ENCODE measurements at places on chromosomes 6 and 20. TPM values are rescaled to one million over a fixed set of nuclear protein-coding genes. Genes with fewer than 3 reads are reported as not detected.

DNA sequence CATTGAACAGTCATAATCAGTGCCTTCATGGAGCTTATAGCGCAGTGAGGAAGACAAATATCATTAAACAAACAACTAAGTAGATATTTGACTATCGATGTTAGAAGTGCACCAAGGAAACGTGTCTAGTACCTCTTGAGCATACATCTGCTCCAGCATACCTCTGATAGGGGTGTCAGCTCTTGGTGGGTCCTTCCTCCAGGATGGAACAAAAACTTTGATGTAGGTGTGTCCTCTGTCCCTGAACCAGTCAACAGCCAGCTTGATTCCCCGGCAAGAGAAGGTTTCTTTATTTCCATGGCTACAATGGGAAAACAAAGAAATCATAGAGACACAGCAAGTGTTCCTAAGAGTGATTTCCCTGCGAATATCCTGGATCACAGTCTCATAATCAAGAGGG, 23.1 kb downstream of the ZC3H12D start:
- H3K36me3 ChIP-seq, result no peaks in the 10 kb centered on the region
- H3K27me3 ChIP-seq, result no peaks in the 10 kb centered on the region
- no peaks in the 10 kb centered on the region for H3K4me1 ChIP-seq
- H3K27ac ChIP-seq, result no peak overlapping the region

GRCh38 chr6:105087571-105088211, 92.1 kb downstream of the POPDC3 start:
- no peaks in the 10 kb centered on the region for H3K36me3 ChIP-seq
- no peak overlapping the region for H3K4me3 ChIP-seq
- no peak overlapping the region for H3K27ac ChIP-seq

GRCh38 chr6:11008821-11009220, 35.3 kb downstream of the ELOVL2 start:
- no peaks in the 10 kb centered on the region for H3K27me3 ChIP-seq
- H3K4me3 ChIP-seq, result no peak overlapping the region
- no peak for DNase-seq
- no peak overlapping the region for H3K27ac ChIP-seq
- H3K4me1 ChIP-seq, result peaks cover 8% of the 10 kb centered on the region

DNA sequence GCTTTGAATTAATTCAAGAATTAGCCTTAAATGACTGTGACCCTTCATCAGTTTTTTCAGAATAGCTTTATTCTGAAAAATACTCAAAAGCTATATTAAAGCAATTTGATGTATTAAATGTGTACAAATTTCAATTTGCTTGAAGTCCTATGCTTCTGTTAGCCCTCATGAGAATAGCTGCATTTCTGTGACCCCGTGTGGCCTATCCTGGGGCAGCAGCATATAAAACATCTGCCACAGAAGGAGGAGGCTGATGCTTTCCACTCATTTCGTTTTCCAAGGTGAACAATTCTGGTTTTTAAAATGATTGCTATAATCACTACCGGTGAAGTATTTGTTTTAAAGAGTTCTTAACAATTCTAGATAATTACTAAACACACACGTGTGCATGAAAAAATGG, 360.3 kb downstream of the BTBD9 start:
- H3K4me3 ChIP-seq, result no peak overlapping the region
- H3K27me3 ChIP-seq, result no peaks in the 10 kb centered on the region
- H3K36me3 ChIP-seq, result no peaks in the 10 kb centered on the region
- H3K27ac ChIP-seq, result no peak overlapping the region
- peaks cover 5% of the 10 kb centered on the region for H3K4me1 ChIP-seq
- DNase-seq, result no peak

DNA sequence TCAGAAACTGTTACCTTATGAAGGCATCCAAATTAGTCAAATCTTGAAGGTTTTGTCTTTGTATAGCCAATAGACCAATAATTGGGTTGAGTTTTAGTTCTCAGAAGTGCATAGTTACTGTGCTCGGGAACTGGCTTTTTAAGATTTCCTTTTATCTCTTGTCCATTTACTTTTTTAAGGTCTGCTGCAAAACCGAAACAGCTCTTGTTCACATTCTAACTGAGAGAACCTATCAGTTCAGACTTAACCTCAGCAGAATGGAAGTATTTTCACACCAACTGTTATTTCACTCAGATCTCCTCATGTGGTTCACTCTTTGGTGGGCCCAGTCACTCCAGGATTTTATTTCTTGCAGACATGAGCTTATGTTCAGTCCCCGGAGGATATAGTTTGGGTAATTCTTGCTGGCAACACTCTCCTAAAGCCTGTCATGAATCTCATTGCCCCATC, 55.5 kb downstream of the TPBG start:
- no peak overlapping the region for H3K27ac ChIP-seq
- no peaks in the 10 kb centered on the region for H3K36me3 ChIP-seq

- H3K27me3 ChIP-seq, result no peaks in the 10 kb centered on the region
- no peak overlapping the region for H3K27ac ChIP-seq
- no peaks in the 10 kb centered on the region for H3K4me1 ChIP-seq
- DNase-seq, result no peak
- no peak overlapping the region for H3K4me3 ChIP-seq
- peaks cover 19% of the 10 kb centered on the region for H3K36me3 ChIP-seq
Measured at GRCh38 chr20:48958743-48959142, 37.2 kb downstream of the ARFGEF2 start.

DNA sequence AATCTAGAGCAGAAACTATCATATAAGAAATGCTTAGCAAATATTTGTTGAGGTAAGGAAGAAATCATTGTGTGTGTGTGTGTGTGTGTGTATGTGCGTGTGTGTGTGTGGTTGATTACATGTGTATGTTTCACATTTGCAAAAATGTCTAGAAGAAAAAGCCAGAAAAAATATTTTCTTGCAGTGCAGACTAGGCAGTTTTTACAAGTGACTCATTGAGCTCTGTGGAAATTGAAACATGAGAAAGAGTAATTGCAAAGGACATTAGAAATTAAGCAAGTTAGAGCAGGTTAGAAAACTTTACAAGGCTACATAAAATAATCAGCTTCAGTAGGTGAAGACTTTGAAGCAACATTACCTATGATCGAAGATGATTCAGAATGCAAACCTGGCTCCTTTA, 669.0 kb upstream of the EYS start:
- no peaks in the 10 kb centered on the region for H3K36me3 ChIP-seq
- no peaks in the 10 kb centered on the region for H3K4me1 ChIP-seq
- no peak overlapping the region for H3K4me3 ChIP-seq
- DNase-seq, result no peak
- H3K27me3 ChIP-seq, result no peaks in the 10 kb centered on the region

GRCh38 chr6:54132587-54132986, 21.3 kb downstream of the MLIP start:
- no peaks in the 10 kb centered on the region for H3K36me3 ChIP-seq
- no peak overlapping the region for H3K27ac ChIP-seq
- no peaks in the 10 kb centered on the region for H3K27me3 ChIP-seq

DNA sequence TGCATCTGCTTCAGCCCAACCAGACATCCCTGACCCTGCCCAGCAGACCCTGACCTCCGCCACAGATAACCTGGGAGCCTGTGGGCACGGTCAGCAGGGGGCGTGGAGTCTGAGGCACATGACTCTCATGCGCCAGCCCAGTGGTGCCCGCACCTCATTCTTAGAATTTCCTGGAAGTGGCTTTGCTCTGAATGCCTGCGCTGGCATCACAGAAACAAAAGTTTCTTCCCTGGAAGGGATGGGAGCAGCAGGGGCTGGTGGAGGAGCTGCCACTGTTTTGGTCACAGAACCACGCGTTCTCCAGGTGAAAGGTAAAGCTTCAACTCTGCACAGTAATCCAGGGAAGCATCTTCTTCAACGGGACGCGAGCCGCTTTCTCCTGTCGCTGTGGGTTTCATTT, 67.9 kb upstream of the DUSP22 start:
- H3K4me1 ChIP-seq, result no peaks in the 10 kb centered on the region
- H3K36me3 ChIP-seq, result no peaks in the 10 kb centered on the region
- DNase-seq, result no peak
- H3K27me3 ChIP-seq, result no peaks in the 10 kb centered on the region
- no peak overlapping the region for H3K4me3 ChIP-seq

DNA sequence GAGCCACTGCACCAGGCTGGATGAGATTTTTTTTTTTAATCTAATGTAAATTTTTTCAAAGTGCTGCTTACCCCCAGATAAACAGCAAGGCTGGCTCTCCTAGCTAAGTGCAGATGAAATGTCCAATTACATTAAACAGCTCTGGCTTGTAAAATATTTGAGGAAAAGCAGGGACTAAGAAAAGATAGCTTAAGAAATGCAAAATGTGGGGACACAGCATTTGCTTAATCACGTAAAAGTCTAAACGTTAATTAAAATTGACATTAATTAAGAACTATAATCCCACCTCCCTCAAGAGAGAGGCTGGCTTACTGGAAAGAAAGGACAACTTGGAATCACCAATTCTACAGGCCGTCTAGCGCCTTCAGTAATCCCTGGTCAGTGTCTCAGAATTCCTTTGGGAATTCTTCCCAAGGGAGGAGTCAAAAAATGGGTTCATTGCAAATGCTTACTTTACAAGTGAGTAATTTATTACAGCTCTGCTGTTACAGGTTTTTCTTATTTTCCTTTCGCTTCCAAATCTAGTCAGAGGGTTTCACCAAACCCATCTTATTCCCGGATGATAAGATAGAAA, 13.6 kb upstream of the MARCKS start:
- no peak for DNase-seq
- H3K27ac ChIP-seq, result no peak overlapping the region
- no peak overlapping the region for H3K4me3 ChIP-seq
- H3K27me3 ChIP-seq, result no peaks in the 10 kb centered on the region
- no peaks in the 10 kb centered on the region for H3K4me1 ChIP-seq

- no peak for DNase-seq
- no peaks in the 10 kb centered on the region for H3K27me3 ChIP-seq
- no peak overlapping the region for H3K4me3 ChIP-seq
- H3K36me3 ChIP-seq, result no peaks in the 10 kb centered on the region
- no peak overlapping the region for H3K27ac ChIP-seq
- peaks cover 5% of the 10 kb centered on the region for H3K4me1 ChIP-seq
Measured at GRCh38 chr6:7035837-7036249, 71.9 kb upstream of the RREB1 start.

- peaks cover 9% of the 10 kb centered on the region for H3K4me1 ChIP-seq
- peak; percentile 95 for DNase-seq
- peaks cover 10% of the 10 kb centered on the region for H3K36me3 ChIP-seq
Measured at GRCh38 chr20:63894358-63895201, at the start of gene DNAJC5. Gene DNAJC5 (plus strand): TSS chr20:63895126. CDS start chr20:63928346, 33,220 bp downstream.

DNA sequence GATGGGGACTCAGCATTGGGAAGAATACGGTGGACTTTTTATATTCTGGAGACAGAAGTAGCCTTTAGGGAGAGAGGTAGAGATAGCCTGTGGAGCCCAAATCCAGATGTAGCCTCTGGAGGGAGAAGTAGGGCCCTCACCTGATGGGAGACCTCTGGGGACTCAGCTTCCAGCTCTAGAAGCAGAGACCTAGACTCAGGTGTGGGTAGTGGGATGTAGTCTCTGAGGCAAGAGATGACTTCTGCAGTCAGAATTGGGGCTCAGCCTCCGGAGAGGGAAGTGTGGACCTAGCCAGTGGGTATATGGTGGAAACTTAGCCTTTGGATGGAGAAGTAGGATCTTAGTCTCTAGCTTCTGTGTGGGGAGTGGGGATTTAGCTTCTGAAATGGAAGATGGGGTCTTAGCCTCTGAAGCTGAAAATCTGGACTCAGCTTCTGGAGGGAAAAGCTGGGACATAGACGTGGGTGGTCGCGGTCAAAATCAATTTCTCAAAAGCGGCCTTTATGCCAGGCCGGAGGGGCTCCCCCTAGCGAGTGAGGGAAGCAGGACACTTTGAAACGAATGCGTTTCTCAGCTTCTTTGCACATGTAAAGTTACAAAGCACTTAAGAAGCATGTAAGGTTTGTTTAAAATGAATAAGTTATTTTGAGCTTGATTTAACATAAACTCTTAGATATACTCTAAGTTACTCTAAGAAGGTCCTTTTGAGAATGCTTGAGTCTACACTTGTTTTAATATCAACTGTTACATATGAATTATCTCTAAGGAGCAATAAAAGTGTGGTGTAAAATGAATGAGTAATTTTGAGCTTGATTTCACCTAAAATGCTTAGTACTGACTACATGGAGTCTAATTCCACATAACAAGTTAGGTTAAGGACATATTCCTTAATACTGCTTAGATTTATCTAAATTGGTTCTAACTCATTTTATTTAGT, 12.9 kb upstream of the ZNF343 start:
- peak; percentile 68 for DNase-seq
- no peaks in the 10 kb centered on the region for H3K27me3 ChIP-seq
- H3K4me1 ChIP-seq, result peaks cover 2% of the 10 kb centered on the region

- H3K27ac ChIP-seq, result peak overlapping the region; percentile 99
- H3K4me1 ChIP-seq, result peaks cover 7% of the 10 kb centered on the region
- DNase-seq, result peak; percentile 38
- H3K27me3 ChIP-seq, result no peaks in the 10 kb centered on the region
- peak overlapping the region; percentile 93 for H3K4me3 ChIP-seq
- peaks cover 13% of the 10 kb centered on the region for H3K36me3 ChIP-seq
Measured at GRCh38 chr6:159727717-159728445, 575 bp downstream of the WTAP start.

DNA sequence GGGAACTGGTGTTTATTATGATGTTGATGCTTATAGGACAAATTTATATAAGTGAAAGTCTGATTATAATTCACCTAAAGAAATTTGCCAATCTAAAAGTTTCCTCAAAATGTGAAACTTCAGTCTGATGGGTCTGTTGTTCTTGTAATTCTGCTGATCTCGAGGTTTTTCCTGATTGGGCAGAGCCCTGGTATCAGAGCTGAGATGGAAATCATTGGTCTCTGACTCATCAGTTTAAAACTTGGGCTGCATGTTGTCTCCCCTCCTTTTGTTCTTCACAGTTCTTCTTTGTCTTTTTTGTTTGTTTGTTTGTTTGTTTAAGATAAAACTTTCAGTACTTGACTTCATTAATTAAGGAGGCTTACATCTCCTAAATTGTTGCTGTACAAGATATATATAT, 5.9 kb downstream of the SMAP1 start:
- no peak for DNase-seq
- no peaks in the 10 kb centered on the region for H3K36me3 ChIP-seq
- no peak overlapping the region for H3K27ac ChIP-seq
- no peaks in the 10 kb centered on the region for H3K27me3 ChIP-seq
- no peaks in the 10 kb centered on the region for H3K4me1 ChIP-seq

DNA sequence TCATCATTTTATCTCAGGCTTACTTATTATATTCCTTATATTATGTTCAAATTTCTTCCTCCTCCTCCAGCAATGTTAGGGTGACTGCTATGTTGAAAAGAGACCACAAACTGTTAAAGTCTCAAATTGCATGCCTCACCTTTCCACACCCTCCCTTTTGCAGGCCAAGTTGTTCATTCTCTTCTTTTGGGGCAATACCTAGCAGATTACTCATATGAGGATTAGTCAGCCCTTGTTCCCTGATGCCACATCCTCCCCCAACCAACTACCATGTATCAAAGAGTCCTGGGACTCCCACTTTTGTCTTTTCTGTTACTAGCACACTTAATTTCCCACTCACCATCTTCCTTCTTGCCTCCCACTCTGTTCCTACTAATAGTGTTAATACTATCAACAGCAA, 434.7 kb downstream of the BCKDHB start:
- no peak for DNase-seq
- no peak overlapping the region for H3K27ac ChIP-seq
- no peaks in the 10 kb centered on the region for H3K36me3 ChIP-seq
- H3K4me1 ChIP-seq, result no peaks in the 10 kb centered on the region
- H3K4me3 ChIP-seq, result no peak overlapping the region

- H3K27ac ChIP-seq, result no peak overlapping the region
- no peak for DNase-seq
- no peaks in the 10 kb centered on the region for H3K27me3 ChIP-seq
- no peak overlapping the region for H3K4me3 ChIP-seq
- H3K4me1 ChIP-seq, result no peaks in the 10 kb centered on the region
Measured at GRCh38 chr6:127249621-127250020, 17.0 kb upstream of the RNF146 start.

The PXDC1 gene
- 5.2 TPM for total RNA-seq

The OR2H1 gene
- total RNA-seq, result not detected

The CST4 gene
- not detected for total RNA-seq

The CRYBG1 gene
- 2.9 TPM for total RNA-seq

The RBM38 gene
- total RNA-seq, result 52.7 TPM
